ENCODE measurements at places on chromosomes 12 and 14.

- DNase-seq = no peak
Measured at GRCh38 chr14:64292197-64292596, 2.0 kb downstream of the ESR2 start.

- DNase-seq = no peak
Measured at GRCh38 chr14:57981817-57982560, 116.1 kb upstream of the SLC35F4 start.

DNA sequence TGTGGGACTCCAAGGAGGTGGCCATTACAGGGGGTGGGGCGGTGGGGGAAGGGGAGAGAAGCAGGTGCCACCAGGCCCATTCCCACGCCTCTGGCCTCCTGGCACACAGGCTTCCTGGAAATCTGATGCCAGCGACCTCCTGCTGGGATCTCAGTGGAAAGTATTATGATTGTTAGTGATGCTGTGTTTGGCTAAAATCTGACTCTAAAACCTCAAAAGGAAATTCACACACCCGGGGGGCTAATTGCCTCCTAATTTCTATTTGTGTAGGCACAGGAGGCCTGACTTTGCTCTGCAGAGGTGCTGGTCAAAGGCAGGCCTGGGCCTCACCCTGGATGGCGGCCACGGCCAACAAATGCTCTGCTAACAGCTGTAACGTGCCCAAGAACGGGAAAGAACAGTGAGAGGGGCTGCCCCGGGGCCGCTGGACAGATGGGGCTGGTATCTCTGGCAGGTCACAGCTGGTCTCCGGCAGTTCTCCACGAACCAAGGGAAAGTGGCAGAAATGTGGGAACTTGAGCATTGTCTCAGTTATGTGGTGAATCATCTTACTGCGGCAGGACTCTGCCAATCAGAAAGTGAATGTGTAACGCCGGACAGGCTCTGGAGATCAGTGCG, 14.3 kb downstream of the FAM181A start:
- DNase-seq = no peak

DNA sequence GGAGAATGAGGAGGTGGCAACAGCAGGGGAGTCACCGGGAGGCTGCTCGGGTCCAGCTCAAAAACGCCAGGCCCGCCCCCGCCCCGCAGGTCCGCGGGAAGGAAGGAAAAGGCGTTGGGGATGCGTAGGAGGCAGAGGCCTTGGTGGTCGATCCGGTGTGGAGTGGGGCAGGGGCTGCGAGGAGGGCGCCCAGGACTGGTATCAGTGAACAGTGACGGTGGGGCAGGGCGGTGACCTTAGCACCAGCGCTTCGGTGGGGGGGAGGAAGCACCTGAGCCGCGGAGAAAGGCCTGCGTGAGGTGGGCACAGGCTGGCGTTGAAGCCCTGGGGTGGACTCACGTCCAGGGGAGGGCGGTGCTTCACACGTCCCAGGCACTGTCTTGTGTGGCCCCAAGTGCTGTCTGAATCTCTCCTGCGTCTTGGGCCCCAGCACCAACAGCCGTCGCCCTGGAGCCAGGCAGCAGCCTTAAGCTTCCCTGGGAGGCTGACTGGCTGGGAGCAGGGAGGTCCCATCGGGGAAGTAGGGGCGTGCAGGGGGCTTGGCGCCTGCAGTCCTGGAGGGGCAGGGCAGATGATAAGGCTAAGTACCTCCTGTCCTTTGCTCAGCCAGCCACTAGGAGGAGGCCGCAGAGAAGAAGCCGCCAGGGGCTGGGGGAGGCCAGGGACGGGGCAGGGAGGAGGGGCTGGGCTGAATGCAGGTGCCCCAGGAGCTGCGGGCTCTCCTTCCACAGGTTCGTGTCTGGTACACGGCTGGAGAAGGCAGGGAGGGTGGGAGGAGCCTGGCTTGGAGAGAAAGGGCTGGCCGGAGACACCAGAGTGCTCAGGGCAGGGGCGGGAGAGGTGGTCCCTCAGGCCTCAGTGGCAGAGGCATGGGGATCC, 26.5 kb downstream of the ZBTB42 start:
- DNase-seq = peak; percentile 43

DNA sequence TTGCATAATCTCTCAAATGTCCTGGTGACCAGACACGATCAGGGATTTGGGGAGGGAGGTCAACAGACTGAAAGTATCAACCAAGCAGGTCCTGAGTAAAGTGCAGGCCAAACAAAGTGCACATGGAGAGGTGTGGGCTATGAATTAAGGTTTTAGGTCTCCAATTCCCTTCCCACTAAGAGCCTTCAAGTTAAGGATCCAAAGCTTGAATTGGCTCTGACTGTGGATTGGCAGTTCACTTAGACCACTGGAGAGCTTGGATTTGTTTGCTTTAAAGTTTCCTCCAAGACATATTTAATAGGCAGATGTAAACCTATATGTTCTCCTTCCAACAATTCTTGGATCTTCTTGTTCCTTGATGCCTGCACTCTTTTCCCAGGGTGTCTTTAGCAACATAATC, 129.6 kb upstream of the IGF1 start:
- no peak for DNase-seq
